ENCODE measurements at places on chromosomes 4 and X.

- no peak for DNase-seq
Measured at GRCh38 chr4:177479063-177479462, 36.8 kb upstream of the AGA start.

DNA sequence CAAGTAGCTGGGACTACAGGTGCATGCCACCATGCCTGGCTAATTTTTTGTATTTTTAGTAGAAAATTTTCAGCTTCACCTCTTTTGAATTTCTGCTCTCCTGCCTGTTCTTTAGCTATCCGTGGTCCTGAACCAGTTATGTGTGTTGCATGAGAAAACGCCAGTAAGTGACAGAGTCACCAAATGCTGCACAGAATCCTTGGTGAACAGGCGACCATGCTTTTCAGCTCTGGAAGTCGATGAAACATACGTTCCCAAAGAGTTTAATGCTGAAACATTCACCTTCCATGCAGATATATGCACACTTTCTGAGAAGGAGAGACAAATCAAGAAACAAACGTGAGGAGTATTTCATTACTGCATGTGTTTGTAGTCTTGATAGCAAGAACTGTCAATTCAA is 13.9 kb downstream of the ALB start:
- no peak for DNase-seq

GRCh38 chr4:113476800-113477199 is 284.7 kb downstream of the CAMK2D start:
- DNase-seq, result no peak

DNA sequence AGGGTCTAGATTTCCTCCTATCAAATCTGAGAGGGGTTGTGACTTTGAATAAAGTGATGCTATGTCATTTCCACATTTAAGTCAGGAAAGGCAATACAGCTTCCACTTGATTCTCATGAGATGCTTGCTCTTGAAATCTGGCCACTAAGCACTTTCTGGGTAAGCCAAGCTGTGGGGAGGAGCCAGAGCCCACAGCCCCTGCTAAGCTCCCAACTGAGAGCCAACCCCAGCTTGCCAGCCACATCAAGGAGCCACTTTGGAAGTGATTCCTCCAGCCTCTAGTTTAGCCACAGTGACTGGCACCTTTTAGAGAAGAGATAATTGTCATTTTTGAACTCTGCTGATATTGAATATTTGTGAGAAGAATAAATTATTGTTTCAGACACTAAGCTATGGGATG is 1441.5 kb upstream of the IGFBP7 start:
- no peak for DNase-seq

DNA sequence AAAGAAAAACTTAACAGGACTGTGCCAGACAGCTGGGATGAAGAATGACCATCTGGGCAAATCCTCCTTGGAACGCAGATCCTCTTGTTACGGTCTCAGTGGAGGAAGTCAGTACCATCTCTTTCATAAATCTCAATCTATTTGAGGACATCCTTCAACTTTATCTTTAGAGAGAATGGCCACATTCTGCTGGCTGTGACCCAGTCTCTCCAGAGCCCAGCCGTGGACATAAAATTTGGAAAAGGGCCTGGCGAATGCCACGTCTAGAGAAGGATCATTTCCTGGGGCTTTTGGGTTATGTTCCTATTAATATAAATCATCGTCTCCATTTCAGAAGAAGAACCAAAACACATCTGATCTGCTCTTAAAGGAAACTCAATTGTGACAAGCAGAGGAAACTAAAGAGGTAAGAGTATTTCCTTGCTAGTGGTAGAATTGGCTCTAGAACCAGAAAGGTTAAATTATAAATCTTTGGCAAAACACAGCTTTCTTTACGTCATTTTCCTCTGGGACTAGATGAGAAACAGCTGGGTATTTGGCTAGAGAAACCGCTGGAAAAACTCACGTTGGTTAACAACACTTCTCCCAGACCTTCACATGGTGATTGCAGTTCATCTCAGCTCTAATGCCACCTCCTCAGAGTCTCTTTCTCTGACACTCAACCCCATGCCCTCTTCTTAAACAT is 164.7 kb downstream of the CHIC2 start:
- DNase-seq, result no peak

DNA sequence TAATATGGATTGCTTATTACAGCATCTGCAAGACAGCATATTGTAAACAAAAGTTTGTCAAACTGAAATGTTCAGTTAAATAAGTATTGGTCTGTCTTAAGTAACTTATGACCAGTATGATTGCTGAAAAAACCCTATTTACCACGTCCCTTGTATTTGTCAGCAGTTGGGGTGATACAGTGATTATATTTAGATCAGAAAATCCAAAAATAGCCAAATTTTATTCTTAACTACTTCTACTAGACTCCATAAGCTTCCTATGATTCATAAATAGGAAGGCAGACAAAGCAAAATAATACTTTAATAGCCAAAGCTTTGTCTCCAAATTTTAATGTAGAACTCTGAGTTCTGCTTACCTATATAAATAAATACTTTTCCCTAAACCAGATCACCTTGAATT is 45.3 kb downstream of the TBCK start:
- DNase-seq, result no peak

- no peak for DNase-seq
Measured at GRCh38 chr4:79184476-79184875, 141.4 kb downstream of the NAA11 start.

GRCh38 chr4:110294165-110294564 is 95.8 kb upstream of the ELOVL6 start:
- no peak for DNase-seq

DNA sequence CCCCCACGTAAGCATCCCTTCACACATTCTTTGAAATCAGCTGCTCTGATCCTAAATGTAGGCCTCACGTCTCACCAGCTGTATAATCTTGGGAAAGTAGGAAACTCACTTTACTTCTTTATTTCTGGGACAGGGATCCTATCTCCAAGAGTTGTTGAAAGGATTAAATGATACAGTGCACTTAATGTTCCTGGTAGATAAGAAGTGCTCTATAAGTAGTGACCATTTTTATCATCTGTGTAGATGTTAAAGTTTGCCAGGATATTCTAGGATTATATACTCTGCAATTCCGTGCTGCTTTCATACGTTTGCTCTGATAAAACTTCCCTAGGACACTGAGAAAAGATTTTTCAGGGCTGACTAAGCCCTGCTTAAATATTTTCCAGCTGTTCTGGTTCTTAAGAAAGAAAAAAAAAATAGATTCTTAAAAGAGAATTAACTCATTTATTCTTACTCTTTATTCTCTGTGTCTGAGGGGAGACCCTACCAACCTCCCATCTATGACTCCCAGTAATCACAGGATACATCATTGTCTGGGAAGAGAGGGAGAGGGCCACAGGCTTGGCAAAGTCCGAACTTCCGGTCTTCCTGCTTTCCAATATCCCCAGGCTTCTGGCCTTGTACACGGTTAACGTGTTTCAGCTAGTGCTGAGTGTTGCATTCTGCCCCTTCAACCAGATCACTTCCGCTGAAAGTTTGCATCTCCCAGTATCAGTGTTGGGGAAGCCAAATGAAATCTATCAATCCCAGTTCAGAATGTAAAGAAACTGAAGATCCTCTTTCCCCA is 269.2 kb downstream of the TRIML1 start:
- no peak for DNase-seq

GRCh38 chr4:158809611-158810486 is 41.0 kb downstream of the FNIP2 start:
- no peak for DNase-seq

- no peak for DNase-seq
Measured at GRCh38 chrX:131289527-131289926, 421 bp upstream of the IGSF1 start.

GRCh38 chrX:2463973-2464676 is 36.7 kb downstream of the DHRSX start:
- no peak for DNase-seq

DNA sequence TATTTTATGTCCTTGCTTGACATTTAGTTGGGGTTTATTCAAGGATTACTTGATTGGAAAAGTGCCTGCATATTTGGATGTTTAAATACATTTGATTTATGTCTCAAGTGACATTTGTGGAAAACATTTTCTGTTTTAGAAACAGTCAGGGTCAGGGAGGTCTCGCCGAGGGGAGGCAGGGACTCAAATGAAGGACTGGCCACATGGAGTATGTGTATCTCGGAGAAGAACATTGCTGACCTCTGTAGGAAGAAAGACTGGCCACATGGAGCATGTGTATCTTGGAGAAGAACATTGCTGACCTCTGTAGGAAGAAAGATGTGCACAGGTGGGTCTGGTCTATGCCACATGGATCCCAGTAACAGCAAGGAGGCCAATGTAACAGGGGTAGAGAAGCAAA is 233.6 kb downstream of the TRIML1 start:
- no peak for DNase-seq

GRCh38 chr4:87499403-87500091 is 29.6 kb downstream of the SPARCL1 start:
- no peak for DNase-seq

DNA sequence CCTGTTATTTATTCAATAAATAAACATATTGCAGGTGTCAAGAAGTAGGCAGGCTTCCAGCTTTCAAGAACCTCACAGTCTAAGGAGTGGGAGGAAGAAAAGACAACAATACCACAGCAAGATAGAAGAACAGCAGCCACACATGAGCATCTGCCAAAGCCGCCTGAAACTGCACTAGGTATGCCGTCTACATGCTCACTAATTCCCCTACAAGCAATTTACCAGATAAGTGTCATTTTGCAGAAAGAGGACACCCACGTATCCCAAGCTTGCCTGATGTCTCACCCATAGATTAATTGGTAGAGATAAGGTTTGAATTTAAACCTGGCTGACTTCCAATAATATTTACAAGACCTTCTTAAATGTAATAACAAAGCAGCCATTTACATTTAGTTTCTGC is 439.4 kb upstream of the CPEB2 start:
- DNase-seq, result no peak

- DNase-seq, result no peak
Measured at GRCh38 chrX:7191681-7192110, 43.7 kb upstream of the PUDP start.
